Central memory CD8-positive, alpha-beta T cell (primary cell): ENCODE measurements at places on chromosomes 2 and 18.

DNA sequence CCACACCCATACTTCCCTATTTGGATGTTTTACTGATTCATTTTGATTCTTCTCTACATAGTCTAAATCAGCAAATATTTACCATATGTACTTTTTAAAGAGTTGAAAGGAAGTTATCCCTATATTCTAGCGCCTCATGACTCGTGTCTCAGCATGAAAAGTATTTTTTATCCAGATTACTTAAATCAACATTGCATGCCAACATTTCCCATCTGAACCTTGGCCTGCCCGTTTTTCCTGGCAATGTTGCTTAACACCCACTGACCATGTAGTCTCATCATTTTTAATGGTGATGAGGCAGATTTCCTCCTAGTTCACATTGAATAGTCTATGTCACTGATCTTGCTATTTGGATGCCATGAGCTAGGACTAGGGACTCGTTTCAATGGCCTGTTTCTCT lies 13.2 kb upstream of the SCYGR5 start:
- no peak for DNase-seq

- no peak for DNase-seq
Observed at GRCh38 chr2:135651717-135652116, 89.9 kb upstream of the UBXN4 start.

GRCh38 chr2:185219981-185220380 lies 518.6 kb upstream of the FSIP2 start:
- no peak for DNase-seq

DNA sequence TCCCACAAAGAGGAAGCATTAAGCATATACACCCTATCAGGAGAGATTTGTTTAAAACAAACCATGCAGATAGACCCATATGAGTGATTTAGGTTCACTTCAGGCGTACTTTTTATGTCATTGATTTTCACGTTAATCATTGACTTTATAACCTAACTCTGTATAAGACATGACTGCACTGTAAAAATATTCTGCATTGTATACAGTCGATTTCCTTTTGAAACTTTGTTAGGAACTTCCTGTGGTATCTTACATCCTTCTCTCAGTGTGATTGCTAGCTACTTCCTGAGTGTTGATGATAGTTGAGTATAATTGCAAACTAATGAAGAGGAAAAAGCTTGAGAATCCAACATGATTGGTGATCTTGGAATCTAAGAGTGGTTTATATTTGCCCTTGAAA lies 69.4 kb downstream of the XIRP2 start:
- no peak for DNase-seq

DNA sequence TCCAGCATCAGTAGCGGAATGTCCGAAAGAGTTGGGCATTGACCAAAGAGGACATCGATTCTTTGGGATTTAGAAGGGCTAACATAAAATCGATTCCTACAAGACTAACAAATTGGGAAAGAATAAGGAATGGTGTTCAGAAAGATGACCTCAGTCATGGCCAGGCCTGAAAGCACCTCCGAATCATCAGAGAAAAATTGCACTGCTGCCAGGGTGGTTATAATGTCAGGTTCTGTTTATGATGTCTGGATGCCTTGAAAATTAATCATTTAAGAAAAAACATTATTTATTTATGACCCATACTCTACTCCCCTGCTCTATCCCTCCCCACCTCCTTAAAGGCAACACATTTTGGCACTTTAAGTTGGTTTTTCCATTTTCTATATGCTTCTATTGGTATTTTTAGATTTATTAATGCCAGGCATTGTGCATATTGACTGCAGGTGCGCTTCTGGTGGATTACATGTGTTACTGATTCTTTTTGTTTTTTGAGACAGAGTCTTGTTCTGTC lies 104.7 kb downstream of the MYCN start:
- DNase-seq, result no peak

GRCh38 chr18:8752329-8752728 lies 47.0 kb downstream of the MTCL1 start:
- DNase-seq, result no peak

GRCh38 chr2:163675388-163675787 lies 60.4 kb downstream of the FIGN start:
- no peak for DNase-seq

DNA sequence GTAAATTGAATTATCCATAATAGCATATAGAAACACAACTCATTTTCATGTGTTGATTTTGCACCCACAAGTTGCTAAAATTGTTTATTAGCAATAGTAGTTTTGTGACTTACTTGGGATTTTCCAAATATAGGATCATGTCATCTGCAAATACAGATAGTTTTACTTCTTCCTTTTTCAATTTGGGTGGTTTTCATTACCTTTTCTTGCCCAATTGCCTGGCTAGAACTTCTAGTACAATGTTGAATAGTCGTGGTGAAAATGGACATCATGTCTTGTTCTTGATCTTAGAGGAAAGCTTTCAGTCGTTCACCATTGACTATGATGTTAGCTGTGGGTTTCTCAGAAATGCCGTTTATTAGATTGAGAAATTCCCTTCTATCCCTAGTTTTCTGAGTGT lies 60.2 kb upstream of the TCF7L1 start:
- DNase-seq, result no peak

- DNase-seq, result no peak
Observed at GRCh38 chr18:57889841-57890240, 86.7 kb upstream of the ATP8B1 start.

GRCh38 chr2:53802617-53803151 lies 15.8 kb downstream of the ERLEC1 start:
- DNase-seq, result no peak

DNA sequence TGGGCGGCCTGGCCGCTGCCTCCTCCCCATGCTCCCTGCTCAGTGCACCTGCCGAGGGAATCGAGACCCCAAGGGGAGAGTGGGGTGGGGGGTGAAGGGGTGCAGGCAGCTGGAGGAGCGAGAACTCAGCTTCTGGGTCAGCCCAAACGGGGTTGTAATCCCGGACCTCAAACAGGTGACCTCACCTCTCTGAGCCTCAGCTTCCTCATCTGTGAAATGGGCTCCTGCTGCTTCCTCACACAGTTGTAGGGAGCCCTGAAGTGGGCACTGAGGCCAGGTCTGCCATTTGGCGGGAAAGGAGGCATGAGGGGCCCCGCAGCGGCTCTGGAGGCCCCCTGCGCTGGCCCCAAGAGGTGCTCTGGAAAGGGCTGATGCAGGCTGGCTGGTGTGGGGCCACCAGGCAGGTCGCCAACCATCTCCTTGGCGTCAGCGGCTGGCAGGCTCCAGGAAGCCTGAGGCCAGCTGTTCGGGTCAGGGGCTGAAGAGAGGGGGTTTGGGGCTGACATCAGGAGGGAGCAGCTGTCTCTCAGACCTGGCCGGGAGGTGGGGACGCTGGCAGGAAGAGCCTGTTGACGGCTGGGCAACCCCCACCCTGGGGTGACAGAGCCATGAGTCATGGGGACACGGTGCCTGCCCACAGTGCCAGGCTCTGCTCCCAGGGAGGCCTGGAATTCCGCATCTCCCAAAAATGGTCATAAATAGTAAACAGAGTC lies 4.9 kb downstream of the KLHL30 start:
- no peak for DNase-seq

DNA sequence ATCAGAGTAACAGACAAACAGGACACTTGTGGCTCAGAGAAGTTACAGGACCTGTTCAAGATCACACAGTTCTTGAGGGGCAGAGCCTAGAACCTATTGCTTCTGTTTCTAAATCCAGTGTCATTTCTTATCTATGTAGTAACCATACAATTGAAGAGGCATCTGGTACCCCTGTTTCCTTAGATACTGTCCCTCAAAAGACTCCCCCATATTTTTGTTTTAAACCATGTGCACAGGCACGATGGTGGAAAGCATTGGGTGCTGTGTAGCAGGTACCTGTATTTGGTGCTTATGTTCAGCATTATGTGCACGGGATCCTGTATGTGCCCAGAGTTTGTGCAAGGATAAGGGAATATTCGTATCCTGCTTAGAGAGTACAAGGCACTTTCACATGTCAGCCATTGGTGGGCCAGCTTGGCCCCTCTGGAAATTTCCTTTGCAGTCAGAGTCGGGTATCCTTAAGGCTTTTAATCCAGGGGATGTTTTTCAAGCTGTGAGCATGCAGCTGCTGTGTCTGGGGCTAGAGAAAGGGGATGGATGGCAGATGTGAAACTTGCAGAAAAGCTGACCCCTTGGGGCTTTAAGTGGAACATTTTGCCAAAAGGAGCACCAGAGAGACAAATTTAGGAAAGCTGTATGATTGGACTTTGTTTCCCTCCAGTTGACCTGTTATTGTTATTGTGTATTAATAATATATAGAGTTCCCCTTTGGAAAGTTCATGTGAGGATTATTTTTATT lies 2.1 kb downstream of the LBH start:
- no peak for DNase-seq

- DNase-seq, result no peak
Observed at GRCh38 chr2:182504903-182505302, 78.1 kb upstream of the PDE1A start.

DNA sequence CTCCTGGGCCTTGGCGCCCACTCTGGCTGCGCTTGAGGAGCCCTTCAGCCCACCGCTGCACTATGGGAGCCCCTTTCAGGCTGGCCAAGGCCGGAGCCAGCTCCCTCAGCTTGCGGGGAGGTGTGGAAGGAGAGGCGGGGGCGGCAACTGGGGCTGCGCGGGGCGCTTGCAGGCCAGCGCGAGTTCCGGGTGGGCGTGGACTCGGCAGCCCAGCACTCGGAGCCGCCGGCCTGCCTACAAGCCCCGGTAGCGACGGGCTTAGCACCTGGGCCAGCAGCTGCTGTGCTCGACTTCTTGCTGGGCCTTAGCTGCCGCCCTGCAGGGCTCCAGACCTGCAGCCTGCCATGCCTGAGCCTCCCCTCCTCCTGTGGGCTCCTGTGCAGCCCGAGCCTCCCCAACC lies 141.5 kb upstream of the SLC39A10 start:
- DNase-seq, result no peak

DNA sequence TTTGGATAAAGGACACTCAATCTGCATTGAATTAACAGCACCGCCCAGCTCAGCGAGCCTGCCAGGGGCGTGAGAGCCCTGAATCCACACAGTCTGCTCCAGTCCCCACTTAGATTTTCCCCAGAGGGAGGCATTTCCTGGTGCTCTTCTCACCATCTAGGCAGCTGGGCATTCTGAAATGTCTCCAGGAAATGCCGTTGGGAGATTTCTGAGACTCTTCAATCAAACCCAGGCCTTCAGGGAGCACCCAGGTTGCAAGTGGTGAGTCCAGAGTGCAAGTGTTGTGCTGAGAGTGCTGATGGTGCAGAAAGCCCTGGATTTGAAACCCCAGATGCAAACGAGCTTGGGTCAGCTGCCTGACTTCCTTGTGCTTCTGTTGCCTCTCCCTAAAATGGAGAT lies 23.4 kb upstream of the TMEM37 start:
- no peak for DNase-seq

GRCh38 chr2:173350383-173350782 lies 4.3 kb upstream of the CDCA7 start:
- DNase-seq, result no peak

GRCh38 chr18:54247511-54248175 lies 21.7 kb upstream of the POLI start:
- DNase-seq, result no peak

- no peak for DNase-seq
Observed at GRCh38 chr2:201854221-201854801, 48.0 kb downstream of the CDK15 start.

GRCh38 chr2:208466151-208466919 lies 59.7 kb downstream of the PTH2R start:
- no peak for DNase-seq

DNA sequence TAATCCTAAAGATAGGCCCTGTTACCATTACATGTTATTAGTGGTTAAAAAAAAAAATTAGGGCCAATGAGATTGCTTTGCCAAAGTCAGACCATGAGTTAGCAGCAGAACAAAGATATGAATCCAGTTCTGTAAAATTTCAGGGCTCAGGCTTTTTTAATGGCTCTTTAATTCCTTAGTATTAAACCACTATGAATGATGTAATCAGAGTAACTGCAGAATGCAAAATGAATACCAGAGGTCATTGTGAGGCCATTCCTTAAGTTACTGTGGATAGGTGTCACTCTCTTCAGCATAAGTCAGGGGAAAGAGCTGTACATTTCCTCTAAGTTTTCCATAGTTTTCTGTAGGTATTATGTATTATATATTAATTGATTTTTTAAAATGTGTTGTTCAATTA lies 42.2 kb upstream of the TBR1 start:
- DNase-seq, result no peak

DNA sequence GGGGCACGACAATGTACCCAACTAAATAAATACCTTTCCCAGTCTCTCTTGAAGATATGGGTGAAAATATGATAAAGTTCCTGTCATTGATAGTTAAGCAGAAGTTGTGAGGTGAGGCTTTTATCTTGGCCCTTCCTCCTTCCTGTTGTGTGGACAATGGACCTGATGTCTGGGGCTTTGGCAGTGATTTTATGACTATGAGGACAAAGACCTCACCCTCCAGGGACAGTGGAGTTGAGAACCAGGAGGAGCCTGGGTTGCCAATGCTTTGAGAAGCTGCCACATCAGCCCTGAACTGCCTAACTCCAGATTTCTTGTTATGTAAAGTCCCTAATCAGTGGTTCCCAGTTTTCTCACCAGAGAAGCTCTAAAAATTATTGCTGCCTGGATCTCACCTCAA lies 20.8 kb upstream of the MGAT4A start:
- no peak for DNase-seq

- no peak for DNase-seq
Observed at GRCh38 chr2:19576411-19576810, 218.0 kb upstream of the OSR1 start.

GRCh38 chr2:118763797-118764196 lies 83.7 kb downstream of the EN1 start:
- no peak for DNase-seq

DNA sequence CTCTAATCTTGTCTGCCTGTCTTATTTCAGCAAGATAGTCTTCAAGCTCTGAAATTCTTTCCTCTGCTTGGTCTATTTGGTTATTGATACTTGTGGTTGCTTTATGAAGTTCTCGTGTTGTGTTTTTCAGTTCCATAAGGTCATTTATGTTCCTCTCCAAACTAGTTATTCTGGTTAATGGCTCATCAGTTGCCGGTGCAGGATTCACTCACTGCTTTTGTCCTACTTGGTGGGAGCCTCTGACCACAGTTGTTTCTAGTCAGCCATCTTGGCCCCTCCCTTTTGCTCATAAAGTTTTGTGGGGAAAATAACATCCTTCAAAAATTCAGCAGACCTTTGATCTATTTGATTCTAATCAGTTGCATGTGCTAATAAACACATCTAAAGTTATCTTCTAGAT lies 158.6 kb upstream of the PARD3B start:
- DNase-seq, result no peak

DNA sequence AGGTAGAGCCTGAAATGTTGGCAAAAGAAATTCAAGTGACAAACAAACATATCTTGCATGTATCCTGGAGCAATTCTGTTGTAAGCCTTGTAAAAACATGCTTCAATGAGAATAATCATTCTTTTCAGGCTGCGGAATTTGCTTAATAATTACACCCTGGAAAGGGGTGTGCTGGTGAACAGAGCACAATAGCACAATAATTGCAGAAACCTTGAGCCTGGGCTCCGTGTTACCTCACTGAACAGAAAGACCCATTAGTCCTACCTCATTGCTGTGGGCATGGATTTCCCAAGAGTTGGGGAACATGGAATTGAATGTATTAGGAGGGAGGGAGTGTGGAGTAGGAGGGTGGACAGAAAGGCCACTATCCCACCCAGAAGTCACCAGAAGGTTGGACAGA lies 168.0 kb upstream of the ALKAL2 start:
- DNase-seq, result no peak
